CD14-positive monocyte (primary cell): ENCODE measurements at places on chromosomes 16 and 17.

DNA sequence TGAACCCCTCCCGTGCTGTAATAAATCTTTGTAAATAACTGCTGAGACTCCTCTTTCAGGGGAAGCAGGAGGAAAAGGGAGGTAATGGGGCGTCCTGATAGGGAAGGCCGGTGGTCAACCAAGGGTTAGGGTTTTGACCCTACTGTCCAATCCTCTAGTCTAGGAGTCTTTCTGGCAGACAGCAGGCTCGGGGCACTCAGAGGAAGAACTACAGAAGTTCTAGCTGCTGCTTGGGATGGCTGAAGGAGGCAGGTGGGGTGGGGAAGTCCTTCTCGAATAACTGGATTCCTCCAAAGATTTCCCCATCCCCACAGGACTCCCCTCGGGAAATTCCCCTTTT, 387 bp upstream of the STARD3 start:
- DNase-seq: no peak

GRCh38 chr17:67773246-67773645, 52.1 kb upstream of the BPTF start:
- DNase-seq: no peak

DNA sequence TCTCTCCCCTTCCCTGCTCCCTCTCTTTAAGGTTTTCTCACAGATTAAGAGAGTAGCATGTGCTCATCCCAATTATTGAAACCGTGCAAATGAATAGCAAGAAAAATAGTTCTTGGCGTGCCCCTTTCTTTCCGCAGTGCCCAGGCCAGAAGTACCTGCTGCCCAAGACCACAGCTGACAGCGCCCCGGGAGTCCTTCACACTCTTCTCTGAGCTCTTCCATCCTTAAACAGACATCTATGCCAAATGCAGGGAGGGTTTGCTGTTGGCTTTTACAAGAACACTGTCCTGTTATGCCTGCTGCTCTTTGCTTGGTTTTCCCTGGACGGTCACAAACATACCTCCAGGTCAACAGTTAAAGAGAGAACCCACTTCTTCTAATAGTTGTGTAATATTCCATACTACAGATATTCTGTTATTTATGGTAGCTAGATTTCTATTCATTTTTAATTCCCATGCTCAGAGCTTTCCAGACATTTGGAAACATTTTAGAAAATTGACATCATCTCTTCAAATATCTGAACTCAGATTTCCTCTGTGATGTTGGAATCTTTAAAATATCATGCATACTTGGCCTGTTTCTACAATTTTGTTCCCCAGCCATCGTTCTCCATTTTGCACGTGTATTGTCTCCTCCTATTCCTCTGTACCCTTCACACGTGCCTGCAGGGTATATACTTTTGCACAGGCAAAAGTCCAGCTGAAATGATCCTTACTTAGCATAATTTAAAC, 416.7 kb downstream of the WWOX start:
- no peak for DNase-seq

- DNase-seq: peak; percentile 74
Observed at GRCh38 chr16:28277537-28278388, 14.6 kb upstream of the SBK1 start.

DNA sequence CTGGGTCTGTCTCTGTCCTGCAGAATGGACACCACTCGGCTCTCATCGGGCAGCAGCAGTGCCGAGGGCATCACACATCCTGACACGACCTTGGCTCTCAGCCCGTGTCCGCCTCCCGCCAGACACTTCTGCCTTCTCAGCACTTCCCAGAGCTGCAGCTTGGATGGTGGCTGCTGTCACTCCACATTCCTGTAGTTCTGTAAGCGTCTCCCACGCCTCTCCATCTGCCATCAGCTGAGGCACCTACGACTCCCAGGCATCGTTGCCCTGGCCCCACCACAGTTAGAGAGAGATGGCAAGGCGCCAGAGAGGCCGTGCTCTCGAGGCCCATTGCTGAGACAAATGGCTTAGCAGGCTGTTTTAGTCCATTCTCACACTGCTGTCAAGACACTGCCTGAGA, 195.9 kb upstream of the CHMP6 start:
- DNase-seq: no peak

GRCh38 chr17:62001105-62001504, 64.0 kb downstream of the MED13 start:
- DNase-seq: no peak
